ENCODE measurements at places on chromosomes 5 and 9. TPM values are rescaled to one million over a fixed set of nuclear protein-coding genes. Genes with fewer than 3 reads are reported as not detected.

KCNV2 gene
- not detected for total RNA-seq

RALGDS gene
- 86.3 TPM for total RNA-seq

GRCh38 chr5:751496-751895 lies 33.0 kb downstream of the ZDHHC11B start:
- H3K27me3 ChIP-seq = peaks cover 4% of the 10 kb centered on the region
- DNase-seq = no peak
- no peak overlapping the region for H3K4me3 ChIP-seq
- H3K36me3 ChIP-seq = no peaks in the 10 kb centered on the region
- no peak overlapping the region for H3K27ac ChIP-seq
- peaks cover 4% of the 10 kb centered on the region for H3K4me1 ChIP-seq

DNA sequence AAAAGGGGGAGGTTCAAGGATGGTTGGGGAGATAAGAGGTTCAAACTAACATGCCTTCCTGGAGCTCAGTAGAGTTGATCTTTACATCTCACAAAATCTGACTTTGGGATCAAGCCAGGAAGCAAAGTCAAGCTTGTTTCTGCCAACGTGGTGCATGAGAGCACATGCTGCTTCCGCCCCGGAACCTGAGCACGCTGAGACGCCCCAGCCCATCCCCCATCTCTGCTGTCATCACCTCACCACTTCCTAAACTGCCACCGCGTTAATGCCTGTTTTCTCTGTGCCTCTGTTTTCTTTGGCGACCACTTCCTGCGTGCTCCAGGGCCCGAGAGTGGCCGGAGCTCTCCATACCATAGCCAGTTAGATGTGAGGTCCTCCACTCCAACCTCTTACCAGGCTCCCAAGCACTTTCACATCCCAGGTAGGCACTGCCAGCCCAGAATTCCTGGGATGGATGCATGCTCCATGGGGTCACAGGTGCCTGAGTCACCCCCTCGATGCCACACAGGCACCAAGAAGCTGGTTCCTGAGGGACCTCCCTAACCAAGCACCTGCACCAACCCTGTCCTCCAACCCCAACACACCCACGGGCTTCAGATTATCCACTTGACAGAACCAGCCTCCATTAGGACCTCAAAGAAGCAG lies 31.2 kb upstream of the AFAP1L1 start:
- H3K4me1 ChIP-seq = no peaks in the 10 kb centered on the region
- H3K27me3 ChIP-seq = peaks cover 73% of the 10 kb centered on the region
- DNase-seq = no peak
- H3K27ac ChIP-seq = no peak overlapping the region
- no peak overlapping the region for H3K4me3 ChIP-seq

DNA sequence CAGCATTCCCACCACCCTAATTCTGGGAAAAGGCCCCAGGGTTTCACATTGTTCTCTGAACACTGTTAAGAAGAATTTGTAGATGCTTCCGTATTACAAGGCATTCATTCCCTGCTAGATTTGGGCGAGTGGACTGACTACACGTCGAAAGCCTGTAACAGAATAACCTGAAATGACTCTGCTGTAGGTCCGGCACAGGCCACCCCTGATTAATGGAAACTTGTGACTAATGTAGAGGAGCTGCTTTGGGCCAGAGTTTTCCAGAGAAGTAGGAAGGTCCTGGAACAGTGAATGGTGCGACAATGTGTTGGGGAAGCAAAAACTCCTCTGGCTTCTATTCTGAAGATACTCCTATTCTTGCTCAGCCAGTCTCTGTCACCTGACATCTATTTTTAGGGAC lies 87.6 kb downstream of the NR3C1 start:
- no peaks in the 10 kb centered on the region for H3K27me3 ChIP-seq
- H3K36me3 ChIP-seq = peaks cover 25% of the 10 kb centered on the region
- no peak overlapping the region for H3K27ac ChIP-seq
- no peak overlapping the region for H3K4me3 ChIP-seq
- DNase-seq = no peak

DNA sequence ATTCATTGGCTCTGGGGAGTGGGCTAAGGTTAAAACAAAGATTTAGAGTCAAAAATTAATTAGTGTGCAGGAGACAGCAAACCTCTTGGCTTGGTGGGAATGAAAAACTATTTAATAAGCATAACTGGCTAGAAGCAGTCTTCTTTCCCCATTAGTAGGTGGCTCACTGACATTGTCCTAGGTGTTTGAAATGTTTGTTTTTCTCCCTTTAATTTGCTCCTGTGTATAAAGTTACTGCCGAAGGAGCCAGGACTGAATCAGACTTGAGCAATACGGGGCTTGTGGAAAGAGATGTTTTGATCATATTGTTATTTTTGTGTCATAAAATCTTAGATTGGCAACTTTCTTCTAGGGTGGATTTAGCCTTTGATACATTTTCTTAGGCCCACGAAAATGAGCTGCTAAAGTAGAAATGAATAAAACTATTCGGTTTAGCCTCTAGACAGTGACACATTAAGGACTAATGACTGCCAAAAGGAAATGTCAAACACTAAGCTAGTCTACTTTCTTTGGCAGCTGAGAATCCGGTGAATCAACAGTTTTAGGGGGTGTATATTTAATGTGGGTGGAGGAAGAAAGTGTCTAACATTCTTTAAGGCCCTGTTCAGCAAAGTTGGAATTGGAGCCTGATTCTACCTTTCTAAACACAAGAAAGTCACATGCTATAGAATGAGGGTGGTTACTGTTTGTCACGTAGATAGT lies 30.2 kb downstream of the LRRTM2 start:
- H3K27me3 ChIP-seq = no peaks in the 10 kb centered on the region
- H3K4me1 ChIP-seq = peaks cover 55% of the 10 kb centered on the region
- DNase-seq = no peak
- H3K27ac ChIP-seq = peak overlapping the region; percentile 90

GRCh38 chr5:57259704-57260103 lies 85.8 kb downstream of the GPBP1 start:
- no peak for DNase-seq
- peaks cover 55% of the 10 kb centered on the region for H3K36me3 ChIP-seq
- no peak overlapping the region for H3K4me3 ChIP-seq
- no peaks in the 10 kb centered on the region for H3K27me3 ChIP-seq
- no peaks in the 10 kb centered on the region for H3K4me1 ChIP-seq

DNA sequence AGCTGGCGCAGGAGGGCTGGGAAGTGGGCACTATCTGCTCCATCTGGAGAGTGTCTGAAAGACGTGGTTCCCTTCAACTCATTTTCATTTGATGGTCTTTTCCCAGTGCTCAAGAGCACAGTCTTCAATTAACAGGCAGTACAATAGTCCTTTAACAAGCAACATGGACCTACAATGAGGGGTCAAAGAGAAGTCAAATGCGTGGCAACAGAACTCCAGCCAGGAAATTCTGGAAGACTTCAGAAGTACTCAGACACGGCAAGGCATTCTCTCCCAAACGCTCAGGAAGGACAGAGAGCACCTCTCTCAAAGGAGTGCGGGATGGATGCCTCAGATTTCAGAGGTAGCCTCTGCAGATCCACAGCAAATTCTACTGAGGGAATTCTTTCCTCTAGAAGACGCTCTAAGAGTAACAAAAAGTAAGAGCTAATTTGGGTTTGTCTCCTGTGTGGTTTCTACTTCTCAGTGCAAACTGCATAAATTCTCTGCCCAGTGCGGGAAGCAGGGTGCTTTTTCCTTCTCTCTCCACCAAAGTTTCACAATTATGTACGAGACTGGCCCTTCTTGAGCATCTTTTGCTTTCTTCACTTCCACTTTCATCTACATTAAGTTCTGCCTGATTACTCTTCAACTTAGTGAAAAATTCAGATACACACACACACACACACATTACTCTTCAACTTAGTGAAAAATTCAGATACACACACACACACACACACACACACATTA lies 56.4 kb downstream of the LHFPL2 start:
- no peaks in the 10 kb centered on the region for H3K27me3 ChIP-seq
- H3K4me3 ChIP-seq = peak overlapping the region; percentile 24
- peaks cover 52% of the 10 kb centered on the region for H3K4me1 ChIP-seq
- H3K27ac ChIP-seq = no peak overlapping the region
- peaks cover 31% of the 10 kb centered on the region for H3K36me3 ChIP-seq
- no peak for DNase-seq

DNA sequence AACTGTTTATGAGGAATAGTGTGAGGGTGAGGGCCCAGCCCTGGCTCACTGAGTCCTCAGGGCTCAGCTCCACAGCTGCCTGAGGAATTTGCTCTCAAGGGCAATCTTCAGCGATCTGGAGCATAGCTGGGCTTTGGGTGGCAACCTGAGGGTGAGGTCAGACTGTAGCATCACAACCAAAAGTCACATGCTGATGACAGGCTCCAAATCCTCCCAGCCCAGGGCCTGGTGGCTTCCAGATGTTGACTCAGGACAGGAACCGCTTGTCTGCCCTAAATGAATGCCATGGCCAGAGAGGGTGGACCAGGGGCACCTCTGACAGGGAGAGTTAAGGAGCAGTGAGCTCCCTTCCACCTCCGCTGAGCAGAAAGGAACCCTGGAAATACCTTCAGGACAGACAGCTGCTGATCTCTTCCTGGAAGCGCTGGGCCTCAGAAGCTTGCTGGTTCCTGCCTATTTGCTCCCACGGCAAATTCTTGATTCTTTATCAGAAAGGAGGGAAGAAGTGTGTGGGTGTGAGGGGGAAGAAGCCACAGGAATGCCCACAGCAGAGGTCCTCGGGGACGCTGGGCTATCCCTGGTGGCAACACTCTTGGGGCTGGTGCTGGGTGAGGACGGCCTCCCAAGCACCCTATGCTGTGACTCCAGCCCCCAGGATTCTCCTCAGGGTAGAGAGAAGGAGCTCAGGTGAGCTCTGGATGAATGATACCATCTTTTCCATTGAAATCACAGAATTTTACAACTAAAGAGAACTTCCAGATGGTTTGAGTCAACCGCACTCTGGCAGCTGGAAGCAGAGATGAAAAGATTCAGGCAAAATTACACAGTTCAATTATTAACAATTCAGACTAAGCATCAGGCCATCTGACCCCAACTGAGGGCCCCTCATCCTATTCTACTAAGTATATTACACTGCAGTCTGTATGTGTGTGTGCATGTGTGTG lies 13.8 kb upstream of the CTSL start:
- H3K27ac ChIP-seq = peak overlapping the region; percentile 33
- DNase-seq = no peak
- H3K4me1 ChIP-seq = peaks cover 26% of the 10 kb centered on the region
